ENCODE measurements at places on chromosomes 1 and 21.

DNA sequence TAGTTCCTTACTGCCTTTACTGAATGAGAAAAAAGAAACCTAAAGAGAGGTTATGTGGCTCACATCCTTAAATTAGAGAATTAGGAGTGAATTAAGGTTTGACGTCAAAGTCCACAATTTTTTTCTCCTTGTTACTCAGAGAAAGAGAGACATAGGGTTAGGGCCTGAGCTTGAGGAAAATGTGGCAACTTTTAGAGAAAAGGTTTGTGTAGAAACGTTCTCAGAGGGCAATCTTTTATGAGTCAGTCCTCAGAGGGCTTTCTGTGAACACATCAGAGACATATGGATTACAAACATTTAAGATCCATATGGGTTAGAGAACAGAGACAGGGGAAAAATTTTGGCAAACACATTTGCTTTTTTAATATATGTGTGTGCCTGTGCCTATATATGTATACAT is 242.8 kb downstream of the TGFB2 start:
- DNase-seq = no peak

DNA sequence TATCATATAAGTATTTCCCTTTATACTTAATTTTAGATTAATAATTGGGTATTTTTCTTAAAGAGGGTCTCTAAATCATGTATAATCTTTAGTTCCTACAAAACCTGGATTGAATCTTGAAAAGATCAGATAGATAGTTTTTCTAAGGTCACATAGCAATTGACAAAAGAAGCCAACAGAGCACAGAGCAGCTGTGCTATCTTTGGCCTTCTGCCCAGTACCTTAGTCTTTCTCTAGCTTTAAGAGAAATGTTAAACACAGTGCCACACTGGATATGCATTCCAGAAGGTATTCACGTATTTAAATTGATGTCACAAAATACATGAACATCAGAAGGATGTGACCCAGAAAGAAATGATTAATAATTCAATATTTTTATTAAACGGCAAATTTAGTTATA is 86.8 kb downstream of the C21orf91 start:
- DNase-seq = no peak

DNA sequence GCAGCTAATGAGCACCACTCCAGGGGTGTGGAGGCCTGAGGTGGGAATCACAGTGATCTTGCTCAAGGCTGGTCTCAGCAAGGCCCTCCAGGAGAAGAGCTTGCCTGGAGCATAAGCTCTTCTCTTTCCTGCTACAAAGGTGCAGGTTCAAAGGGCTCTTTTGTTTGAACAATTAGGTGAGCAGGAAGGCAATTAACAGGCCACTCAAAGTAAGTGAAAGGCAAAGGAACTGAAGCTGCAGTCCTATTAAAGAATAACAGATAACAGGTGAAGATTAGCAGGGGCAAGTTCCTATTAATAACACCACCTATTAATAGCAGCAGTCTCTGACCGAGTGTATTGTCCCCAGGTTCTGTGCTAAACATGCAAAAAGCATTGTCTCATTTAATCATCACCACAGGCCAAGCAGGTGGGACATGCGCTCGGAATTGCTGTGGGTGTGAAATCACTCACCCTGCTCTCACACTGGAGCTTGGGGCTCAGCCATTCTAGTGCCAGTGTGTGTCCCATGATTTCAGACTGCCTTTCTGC is 113.8 kb downstream of the RHOU start:
- DNase-seq = no peak

DNA sequence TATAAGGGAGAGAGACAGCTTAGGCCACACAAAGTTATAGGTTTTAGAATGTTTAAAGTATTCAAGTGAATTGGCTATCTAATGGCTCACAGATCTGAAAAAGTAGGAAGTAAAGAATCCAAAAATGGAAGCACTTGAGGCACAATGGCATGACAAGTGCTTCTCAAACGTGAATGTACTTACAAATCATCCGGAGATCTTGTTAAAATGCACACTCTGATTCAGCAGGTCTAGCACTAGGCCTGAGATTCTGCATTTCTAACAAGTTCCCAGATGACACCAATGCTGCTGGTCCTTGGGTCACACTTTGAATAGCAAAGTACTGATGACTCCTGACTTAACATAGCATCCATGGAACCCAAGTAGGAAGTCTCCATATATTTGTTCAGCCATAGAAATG is 20.9 kb upstream of the AGL start:
- no peak for DNase-seq

GRCh38 chr1:216144661-216145450 is 278.4 kb downstream of the USH2A start:
- no peak for DNase-seq

- no peak for DNase-seq
Observed at GRCh38 chr1:85569122-85569521, 11.4 kb upstream of the CCN1 start.

DNA sequence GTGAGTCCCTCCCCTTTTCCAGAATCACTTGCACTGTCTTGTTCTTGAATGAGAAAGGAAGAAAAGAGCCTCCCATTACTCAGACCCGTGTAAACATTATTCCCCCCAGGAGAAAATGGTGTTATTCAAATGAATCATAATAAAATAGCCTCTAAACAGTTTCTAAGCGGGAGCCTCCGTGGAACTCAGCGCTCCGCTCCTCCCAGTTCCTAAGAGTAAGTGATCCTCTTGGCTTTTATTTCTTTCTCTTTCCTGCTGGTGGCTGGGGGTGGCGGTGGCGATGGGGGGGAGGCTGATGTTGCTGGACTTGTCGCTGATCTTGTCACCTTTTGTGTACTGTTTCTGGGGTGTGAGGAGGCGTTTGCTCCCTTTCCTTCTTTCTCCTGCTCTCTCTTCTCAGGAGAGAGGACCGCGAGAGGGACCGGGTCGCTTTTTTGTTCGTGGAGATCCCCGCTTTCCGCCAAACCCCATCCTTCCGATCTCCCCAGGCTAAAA is 781 bp downstream of the PROX1 start:
- DNase-seq = no peak

DNA sequence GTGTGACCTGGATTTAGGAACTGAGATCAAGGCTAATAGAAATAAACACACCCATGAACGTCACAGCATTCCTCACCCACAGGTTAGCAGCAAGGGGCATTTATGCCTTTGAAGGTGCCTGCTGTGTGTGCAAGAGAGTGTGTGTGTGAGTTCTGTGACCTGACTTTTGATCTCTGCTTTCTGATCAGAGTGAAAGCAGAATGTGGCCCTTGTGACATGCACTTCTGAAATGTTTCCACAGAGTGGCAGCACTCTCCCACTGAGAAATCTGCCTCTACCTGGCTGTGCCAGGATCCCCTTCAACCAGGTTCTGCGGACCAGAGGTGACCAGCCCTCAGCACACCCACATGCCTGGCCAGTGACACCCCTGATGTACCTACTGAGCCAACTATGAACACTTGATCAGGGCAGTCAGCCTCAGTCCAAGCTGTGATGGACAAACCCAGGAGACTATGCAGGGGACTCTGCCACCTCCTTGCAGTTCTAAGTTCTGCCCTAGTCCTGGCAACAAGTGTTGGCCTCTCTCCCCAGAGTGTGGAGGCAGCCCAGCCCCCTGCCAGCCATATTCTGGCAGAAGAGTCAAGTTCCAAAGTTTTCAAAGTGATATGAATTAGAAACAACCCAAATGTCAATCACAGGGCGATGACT is 41.0 kb downstream of the RXRG start:
- no peak for DNase-seq

GRCh38 chr1:229691362-229691761 is 65.3 kb downstream of the URB2 start:
- DNase-seq = no peak

GRCh38 chr1:177849130-177849529 is 120.7 kb downstream of the SEC16B start:
- no peak for DNase-seq

GRCh38 chr1:228851618-228852017 is 116.3 kb downstream of the RHOU start:
- DNase-seq = no peak

GRCh38 chr1:75233302-75233929 is 99.2 kb downstream of the LHX8 start:
- DNase-seq = no peak

DNA sequence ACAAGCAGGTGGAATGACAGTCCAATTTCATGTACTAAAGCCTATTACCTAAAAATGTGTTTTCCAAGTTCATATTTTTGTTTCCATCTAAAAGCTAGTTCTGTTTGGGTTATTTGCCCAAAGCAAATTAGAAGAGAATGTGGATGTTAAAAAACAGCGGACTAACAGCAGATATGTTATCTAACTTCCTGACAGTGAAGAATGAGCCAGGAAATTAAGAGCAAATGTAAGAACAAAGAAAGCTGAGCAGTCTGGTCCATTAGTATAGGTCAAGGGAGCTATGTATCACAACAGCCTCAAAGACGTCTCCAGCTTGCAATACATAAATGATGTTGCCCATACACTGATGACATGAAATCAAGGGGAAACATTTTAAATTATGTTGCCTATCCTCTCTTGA is 145.5 kb upstream of the PLD5 start:
- DNase-seq = no peak

GRCh38 chr1:156499194-156499841 is 1.3 kb downstream of the MEF2D start:
- DNase-seq = no peak

DNA sequence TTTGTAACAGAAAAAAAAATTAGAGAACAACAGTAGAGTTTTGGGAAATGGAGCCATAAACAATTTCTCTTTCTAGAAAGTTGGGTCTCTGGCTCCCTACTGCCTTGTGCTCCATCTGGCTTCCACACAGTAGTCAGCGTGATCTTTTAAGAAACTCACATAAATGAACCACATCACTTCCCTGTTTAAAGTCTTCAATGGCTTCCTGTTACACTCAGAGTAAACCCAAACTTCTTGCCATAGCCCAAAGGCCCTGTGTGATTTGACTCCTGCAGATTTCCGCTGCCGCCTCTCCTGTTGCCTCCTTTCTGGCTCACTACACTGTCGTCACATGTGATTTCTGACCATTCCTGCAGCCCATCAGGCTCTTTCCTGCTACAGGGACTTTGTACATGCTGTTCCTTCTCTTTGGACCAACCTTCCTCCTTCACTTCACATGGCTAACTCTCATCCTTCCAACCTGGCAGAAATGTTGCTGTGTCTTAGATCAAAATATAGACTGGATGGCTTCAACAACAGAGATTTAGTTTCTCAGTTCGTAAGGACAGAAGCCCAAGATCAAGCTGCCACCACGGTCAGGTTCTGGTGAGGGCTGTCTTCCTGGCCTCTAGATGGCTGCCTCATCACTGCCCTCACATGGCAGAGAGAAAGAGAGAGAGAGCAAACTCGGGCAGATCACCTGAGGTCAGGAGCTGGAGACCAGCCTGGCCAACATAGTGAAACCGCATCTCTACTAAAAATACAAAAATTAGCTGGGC is 34.0 kb downstream of the OPRD1 start:
- DNase-seq = no peak

DNA sequence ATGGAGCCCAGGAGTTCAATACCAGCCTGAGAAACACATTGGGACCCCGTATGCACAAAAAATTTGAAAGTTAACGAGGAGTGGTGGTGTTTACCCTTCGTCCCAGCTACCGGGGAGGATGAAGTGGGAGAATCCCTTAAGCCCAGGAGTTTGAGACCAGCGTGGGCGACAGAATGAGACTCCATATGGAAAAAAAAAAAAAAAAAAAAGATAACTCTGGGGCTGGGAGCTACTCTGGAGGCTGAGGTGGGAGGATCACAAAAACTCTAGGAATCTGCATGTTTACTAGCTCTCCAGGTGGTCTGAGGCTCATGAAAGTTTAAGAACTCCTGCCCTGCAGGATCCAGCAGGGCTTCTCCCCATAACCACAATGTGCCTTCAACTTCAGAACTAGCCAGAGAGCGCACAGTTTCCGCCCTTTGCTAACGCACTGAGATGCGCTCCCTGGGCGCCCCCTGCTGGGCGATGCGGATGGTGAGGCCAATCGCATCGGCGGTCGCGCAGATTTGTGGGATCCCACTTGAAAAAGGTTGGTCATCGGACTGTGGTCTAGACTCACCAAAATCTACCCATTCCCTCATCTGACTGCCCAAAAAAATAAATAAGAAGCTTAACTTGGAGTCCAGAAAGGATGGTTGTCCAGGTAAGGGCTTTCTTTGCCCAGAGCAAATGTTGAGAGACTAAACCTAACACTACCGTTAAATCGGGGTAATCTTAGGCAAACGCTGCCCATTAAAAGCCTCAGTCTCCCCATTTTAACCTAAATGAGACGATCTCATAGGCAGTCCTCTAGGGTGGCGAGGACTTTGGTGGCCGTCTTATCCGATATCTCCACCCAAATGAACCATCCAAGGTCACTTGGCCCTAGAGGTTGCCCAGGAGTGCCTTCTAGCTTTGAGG is 8.8 kb downstream of the ZNF683 start:
- DNase-seq = peak; percentile 73

DNA sequence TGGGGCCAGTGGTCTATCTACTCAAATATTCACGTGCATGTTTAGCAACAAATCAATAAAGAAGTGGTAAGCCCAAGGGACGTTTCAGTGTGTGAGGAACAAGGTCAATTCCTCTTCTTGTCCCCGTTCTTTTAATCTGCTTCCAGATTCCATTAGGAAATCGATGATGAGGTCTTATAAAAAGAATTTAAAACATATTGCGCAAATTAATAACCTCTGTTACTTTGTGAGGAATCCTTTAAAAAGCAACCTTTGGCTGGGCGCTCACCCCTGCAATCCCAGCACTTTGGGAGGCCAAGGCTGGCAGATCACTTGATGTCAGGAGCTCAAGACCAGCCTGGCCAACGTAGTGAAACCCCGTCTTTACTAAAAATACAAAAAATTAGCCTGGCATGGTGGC is 113.0 kb upstream of the TMPRSS2 start:
- no peak for DNase-seq

GRCh38 chr1:222620566-222620965 is 2.7 kb downstream of the MIA3 start:
- DNase-seq = no peak

GRCh38 chr1:162710780-162711465 is 78.7 kb downstream of the DDR2 start:
- DNase-seq = no peak

- DNase-seq = no peak
Observed at GRCh38 chr1:9245661-9246060, 11.1 kb downstream of the H6PD start.

DNA sequence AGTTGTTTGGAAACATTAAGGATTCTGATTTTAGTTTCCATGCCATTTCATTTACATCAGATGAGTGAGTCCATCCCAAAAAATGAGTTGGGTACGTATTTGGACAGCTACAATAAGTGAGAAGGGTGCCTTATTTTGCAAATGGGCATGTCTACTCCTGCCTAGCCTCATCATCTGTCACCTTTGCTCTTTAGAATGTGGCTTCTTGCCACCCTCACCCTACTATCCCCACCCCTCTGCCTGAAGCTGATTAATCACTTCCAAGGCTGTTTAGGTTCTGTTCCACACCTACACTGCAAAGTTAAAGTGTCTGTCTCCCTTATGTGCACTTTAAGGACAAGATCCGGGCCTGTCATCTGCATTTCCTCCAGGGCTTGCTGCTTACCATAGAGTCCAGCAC is 61.2 kb downstream of the ST6GALNAC5 start:
- no peak for DNase-seq

DNA sequence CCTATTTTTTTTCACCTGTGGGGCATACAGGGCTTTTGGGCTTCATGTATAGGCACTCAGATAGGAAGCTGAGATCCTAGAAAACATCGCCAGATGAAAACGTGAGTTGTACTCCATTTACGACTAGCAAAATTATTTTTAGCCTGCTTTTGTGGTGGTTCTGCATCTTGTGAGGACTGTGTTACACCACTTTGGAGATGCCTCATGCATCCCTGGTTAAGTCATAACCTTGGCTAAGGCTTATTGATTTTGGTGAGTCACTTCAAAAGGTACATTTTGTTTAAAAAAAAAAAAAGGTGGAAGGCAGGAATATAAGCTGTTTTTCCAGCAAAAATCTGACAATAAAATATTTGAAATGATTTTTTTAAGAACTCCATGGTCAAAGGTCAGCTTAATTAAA is 101.8 kb upstream of the OLFM3 start:
- no peak for DNase-seq
